ENCODE measurements at places on chromosomes 7 and 10. TPM values are rescaled to one million over a fixed set of nuclear protein-coding genes. Genes with fewer than 3 reads are reported as not detected.

Gene GPR146
- 1.6 TPM for total RNA-seq

Gene NME8
- not detected for total RNA-seq

Gene TAS2R41
- total RNA-seq, result not detected

Gene NCAPG2
- 37.8 TPM for total RNA-seq

Gene OIT3
- not detected for total RNA-seq

Gene PTPRE
- 5.7 TPM for total RNA-seq

Gene FRG2B
- 0.06 TPM for total RNA-seq

Gene RBM33
- 27.8 TPM for total RNA-seq

Gene PRLHR
- not detected for total RNA-seq

Gene PPP1R3C
- 16.0 TPM for total RNA-seq

Gene KLHL7
- 22.0 TPM for total RNA-seq

Gene PDSS1
- total RNA-seq, result 18.8 TPM
